ENCODE measurements at places on chromosomes 1 and 21. TPM values are rescaled to one million over a fixed set of nuclear protein-coding genes. Genes with fewer than 3 reads are reported as not detected.
A peak's percentile ranks its signal among the peaks of the same experiment; 100 is the strongest.

DNA sequence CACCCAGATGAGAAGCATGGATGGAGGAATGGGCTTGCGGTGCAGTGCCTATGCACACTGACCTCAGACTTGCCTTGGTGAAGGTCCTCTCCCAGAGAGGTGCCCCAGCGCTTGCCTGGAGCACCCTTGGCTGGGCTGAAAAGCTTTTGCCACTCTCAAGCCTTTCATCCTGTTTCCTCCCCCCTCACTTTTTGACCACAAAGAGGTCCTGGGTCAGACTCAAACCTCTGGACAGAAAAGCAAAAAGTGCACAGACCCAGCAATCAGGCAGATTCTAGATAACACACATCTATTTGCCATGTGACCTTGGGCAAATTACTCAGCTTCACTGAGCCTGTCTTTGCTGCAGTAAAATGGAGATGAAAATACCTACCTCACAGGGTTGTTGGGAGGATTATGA, 7.3 kb downstream of the TMEM35B start:
- DNase-seq: no peak
- H3K27me3 ChIP-seq: no peaks in the 10 kb centered on the region
- peaks cover 13% of the 10 kb centered on the region for H3K4me1 ChIP-seq
- no peak overlapping the region for H3K4me3 ChIP-seq

DNA sequence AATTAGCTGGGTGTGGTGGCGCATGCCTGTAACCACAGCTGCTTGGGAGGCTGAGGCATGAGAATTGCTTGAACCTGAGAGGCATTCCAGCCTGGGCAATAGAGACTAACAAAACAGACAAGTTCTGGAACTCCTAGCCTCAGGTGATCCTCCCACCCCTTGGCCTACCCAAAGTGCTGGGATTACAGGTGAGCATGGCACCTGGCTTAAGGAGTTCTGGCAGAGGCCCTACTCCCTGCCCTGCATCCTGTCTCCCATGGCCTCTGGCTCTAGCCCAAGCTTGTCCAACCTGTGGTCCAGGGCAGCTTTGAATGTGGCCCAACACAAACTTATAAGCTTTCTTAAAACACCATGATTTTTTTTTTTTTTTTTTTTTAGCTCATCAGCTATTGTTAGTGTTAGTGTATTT, 20.4 kb downstream of the TOMM20 start:
- peaks cover 44% of the 10 kb centered on the region for H3K36me3 ChIP-seq
- H3K27ac ChIP-seq: no peak overlapping the region
- no peak overlapping the region for H3K4me3 ChIP-seq

DNA sequence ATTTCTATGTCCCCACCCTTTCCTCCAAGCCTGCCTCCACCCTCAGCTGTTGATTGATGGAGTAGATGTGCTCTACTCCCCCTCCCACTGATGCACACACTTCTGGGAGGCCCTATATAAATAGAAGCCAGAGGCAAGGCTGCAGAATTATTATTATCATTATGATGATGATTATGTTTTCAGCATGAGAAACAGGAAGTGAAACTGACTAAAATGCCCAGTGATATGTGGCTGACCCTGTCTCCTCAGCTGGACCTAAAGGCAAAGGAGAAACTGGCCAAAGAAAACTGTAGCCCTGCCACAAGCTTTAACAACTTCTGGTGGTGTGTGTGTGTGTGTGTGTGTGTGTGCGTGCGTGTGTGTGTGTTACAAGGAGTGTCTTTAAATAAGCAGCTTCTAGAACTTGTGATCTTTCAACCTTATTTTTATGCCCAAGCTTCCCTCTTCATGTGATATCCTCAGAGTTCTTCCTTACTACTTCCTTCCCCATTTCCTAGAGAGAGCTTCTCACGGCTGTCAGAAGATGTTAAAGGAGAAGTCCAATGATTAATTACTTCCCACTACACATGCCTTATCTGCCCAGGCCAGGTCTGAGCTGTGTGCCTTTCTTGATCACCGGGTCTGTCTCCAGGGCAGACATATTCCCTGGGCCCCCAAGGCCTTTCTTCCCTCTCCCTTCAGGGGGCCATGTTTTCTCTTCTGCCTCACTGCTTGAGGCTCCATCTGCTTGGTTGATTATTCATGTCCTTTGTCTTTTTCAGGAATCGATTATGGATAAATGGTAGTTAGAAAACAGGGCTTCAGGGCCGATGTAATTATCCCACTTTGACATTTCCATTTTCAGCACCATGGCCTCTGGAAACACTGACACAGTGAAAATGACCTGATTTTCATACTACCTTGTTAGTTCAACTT, 11.6 kb upstream of the MAPKAPK2 start:
- H3K27ac ChIP-seq: no peak overlapping the region
- peaks cover 10% of the 10 kb centered on the region for H3K4me1 ChIP-seq
- H3K27me3 ChIP-seq: peaks cover 8% of the 10 kb centered on the region
- no peaks in the 10 kb centered on the region for H3K36me3 ChIP-seq
- DNase-seq: no peak
- no peak overlapping the region for H3K4me3 ChIP-seq

DNA sequence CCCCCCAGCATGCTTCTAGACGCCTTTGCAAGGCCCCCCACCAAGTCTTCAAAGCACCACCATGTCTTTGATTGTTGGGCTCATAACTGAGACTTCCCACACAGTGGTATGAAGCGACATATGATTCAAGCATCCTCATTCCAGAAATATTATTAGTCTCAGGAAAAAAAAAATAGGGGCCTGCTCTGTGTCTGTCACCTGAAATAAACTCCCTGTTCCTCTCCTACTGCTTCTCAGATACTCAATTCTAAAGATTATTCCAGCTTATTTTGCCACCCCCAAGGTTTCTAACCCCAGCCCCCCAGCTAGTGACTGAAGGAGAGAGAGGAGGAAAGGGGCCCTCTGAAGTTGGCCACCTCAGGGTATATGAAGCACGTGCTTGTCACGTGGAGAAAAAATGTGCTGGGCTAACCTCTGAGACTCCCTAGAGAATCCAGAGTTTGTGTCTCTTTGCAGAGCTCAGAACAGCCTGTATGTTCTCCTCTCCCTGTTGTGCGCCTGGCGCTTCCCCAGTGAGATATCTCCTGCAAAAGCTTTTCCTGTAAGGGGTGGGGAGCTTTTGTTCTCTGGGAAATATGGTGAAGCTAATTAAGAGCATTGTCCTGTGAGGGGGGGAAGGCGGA, 35.9 kb upstream of the RASAL2 start:
- H3K4me3 ChIP-seq: no peak overlapping the region
- no peak for DNase-seq
- no peaks in the 10 kb centered on the region for H3K36me3 ChIP-seq
- peaks cover 77% of the 10 kb centered on the region for H3K4me1 ChIP-seq

DNA sequence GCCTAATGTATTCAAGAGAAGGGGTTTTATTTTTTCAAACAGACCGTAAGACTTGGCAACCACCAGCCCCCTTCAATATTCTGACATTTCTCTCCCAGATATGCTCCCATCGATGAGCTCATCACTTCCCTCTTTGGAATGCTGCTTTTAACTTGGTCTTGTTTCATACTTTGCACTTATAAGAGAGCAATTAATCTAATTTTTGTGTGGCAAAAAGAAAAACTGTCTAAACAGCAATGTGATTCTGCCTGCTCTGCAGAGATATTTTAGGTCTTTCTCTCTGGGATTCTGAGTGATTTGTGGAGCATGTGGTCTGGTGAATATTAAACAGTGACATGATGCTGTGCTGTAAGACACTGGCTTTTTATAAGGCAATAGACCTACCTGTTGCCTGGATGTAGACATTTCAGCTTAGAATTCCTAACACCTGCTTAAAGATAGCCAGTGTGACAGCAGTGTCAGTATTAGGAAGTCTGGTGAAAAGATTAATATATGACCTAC, 284.8 kb downstream of the BACH1 start:
- H3K27me3 ChIP-seq: no peaks in the 10 kb centered on the region
- no peak overlapping the region for H3K27ac ChIP-seq
- H3K4me3 ChIP-seq: no peak overlapping the region
- H3K36me3 ChIP-seq: no peaks in the 10 kb centered on the region
- no peaks in the 10 kb centered on the region for H3K4me1 ChIP-seq

CENPL gene
- 17.2 TPM for total RNA-seq

TTC22 gene
- 0.63 TPM for total RNA-seq

GRCh38 chr1:3919706-3920105, 19.6 kb upstream of the C1orf174 start:
- no peak overlapping the region for H3K4me3 ChIP-seq
- no peaks in the 10 kb centered on the region for H3K4me1 ChIP-seq
- no peak overlapping the region for H3K27ac ChIP-seq
- H3K36me3 ChIP-seq: peaks cover 48% of the 10 kb centered on the region
- peaks cover 13% of the 10 kb centered on the region for H3K27me3 ChIP-seq

CEP104 gene
- 38.2 TPM for total RNA-seq

- peaks cover 60% of the 10 kb centered on the region for H3K27me3 ChIP-seq
- no peak overlapping the region for H3K4me3 ChIP-seq
- H3K36me3 ChIP-seq: no peaks in the 10 kb centered on the region
Observed at GRCh38 chr1:90831910-90832309, 114.8 kb upstream of the BARHL2 start.

DNA sequence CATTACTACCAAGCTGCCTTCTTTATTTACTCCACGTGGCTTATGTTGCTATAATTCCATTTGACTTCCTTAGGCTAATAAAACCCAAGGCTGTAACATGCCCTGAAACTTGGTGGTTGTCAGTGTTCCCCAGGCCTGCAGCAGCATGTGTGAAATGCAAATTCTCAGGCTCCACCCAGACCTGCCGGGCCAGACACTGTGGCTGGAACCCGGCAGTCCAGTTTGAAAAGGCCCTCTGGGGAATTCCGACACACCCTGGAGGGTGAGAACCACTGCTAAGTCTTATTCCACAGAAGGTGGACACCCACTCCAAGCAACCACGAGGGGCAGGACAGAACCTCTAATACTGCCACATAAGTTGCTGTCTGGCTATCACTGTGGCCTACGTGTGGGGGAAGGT, 41.4 kb downstream of the URB1 start:
- no peaks in the 10 kb centered on the region for H3K4me1 ChIP-seq
- DNase-seq: no peak
- H3K4me3 ChIP-seq: no peak overlapping the region
- peaks cover 88% of the 10 kb centered on the region for H3K36me3 ChIP-seq
- no peak overlapping the region for H3K27ac ChIP-seq

GRCh38 chr1:207997486-207998268, 86.8 kb upstream of the CD34 start:
- peaks cover 3% of the 10 kb centered on the region for H3K36me3 ChIP-seq
- no peak overlapping the region for H3K4me3 ChIP-seq
- DNase-seq: peak; percentile 75
- peaks cover 10% of the 10 kb centered on the region for H3K27me3 ChIP-seq
- H3K27ac ChIP-seq: no peak overlapping the region

- no peaks in the 10 kb centered on the region for H3K27me3 ChIP-seq
- no peak overlapping the region for H3K4me3 ChIP-seq
- peaks cover 65% of the 10 kb centered on the region for H3K4me1 ChIP-seq
- H3K36me3 ChIP-seq: peaks cover 12% of the 10 kb centered on the region
- no peak for DNase-seq
Observed at GRCh38 chr1:161199506-161200139, 769 bp upstream of the ADAMTS4 start.

GRCh38 chr1:25647863-25648262, 31.3 kb downstream of the MAN1C1 start:
- H3K4me1 ChIP-seq: 0 out of 2 replicates have a peak, but pooled peaks cover 3% of the 10 kb centered on the region
- no peaks in the 10 kb centered on the region for H3K27me3 ChIP-seq
- no peak overlapping the region for H3K4me3 ChIP-seq
- no peak overlapping the region for H3K27ac ChIP-seq
- DNase-seq: no peak

IL19 gene
- not detected for total RNA-seq

DENND2C gene
- total RNA-seq: 2.9 TPM

TNFSF4 gene
- 0.48 TPM for total RNA-seq

DNA sequence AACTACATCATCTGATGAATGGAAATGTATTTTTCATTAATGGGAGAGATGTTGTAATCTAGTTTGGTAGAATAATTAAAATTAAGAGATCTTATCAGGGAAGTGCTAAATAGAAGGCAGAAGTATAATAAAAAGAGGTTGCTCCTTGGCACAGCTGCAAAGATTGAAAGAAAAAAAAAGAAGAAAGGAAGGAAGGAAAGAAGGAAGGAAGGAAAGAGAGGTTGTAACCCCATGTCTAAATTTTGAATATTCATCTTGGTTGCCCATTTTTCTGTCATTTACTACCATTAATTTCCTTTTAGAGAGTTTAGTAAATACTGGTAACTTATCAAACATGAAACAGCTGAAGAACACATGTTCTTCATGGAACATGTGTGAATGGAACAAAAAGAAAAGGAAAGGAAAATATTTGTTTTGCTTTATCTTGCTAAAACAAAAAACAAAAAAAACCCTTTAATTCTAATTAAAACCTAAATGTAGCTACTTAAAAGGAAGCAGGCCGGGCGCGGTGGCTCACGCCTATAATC, 10.5 kb upstream of the MDM4 start:
- no peaks in the 10 kb centered on the region for H3K36me3 ChIP-seq
- peaks cover 11% of the 10 kb centered on the region for H3K4me1 ChIP-seq
- H3K27me3 ChIP-seq: no peaks in the 10 kb centered on the region
- H3K4me3 ChIP-seq: peak overlapping the region; percentile 96
- no peak overlapping the region for H3K27ac ChIP-seq

DNA sequence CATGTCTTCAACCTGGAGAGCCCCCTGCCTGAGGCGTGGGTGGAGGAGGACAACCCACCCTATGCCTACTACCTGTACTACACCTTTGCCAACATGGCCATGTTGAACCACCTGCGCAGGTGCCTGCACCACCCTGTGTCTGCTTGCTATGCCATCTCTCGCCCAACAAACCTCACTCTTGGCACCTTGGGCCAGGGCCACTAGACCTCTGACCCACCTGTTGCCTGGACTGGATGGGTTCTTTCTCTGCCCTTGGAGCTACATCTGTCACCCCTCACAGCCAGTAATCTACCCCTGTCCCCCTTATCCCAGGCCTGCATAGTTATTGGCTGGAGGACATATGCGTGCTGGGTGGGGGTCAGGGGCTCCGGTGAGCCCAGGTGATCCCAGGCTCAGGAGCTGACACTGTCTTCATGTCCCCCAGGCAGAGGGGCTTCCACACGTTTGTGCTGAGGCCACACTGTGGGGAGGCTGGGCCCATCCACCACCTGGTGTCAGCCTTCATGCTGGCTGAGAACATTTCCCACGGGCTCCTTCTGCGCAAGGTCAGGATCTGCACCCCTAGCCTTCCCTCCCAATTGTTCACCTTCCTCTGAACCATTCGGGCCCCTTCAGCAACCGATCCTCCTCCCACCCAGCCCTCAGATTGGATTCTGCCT, 9.9 kb downstream of the AMPD2 start:
- peaks cover 10% of the 10 kb centered on the region for H3K4me1 ChIP-seq
- H3K36me3 ChIP-seq: peaks cover 30% of the 10 kb centered on the region
- no peaks in the 10 kb centered on the region for H3K27me3 ChIP-seq
